IPS-NIHi11 (cell line): ENCODE measurements at places on chromosomes 1 and 21.

GRCh38 chr1:76218888-76219287, 144.3 kb downstream of the ST6GALNAC3 start:
- DNase-seq, result no peak

GRCh38 chr1:221632072-221632471, 109.8 kb downstream of the DUSP10 start:
- DNase-seq, result no peak

- DNase-seq, result no peak
Observed at GRCh38 chr1:232452736-232453440, 177.0 kb downstream of the SIPA1L2 start.

GRCh38 chr1:211928993-211929637, 98.6 kb upstream of the LPGAT1 start:
- DNase-seq, result no peak

DNA sequence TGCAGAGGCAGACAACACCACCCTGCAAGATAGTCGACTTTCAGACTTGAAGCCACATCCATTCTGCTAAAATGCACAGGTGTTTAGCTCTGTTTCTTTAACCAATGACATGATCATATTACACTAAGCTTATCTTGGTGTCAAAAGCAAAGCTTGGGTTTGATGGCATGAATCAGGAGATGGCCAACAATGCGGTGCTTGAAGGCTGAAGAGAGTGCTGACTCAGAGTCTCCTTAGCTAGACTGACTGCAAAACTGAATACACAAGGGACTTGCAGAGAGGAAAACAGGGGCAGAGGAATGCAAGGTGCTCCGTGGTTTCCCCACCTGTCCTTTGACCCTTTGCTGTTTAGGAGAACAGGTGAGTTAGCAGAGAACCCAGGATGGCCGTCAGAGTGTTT, 262.6 kb downstream of the SIPA1L2 start:
- no peak for DNase-seq

DNA sequence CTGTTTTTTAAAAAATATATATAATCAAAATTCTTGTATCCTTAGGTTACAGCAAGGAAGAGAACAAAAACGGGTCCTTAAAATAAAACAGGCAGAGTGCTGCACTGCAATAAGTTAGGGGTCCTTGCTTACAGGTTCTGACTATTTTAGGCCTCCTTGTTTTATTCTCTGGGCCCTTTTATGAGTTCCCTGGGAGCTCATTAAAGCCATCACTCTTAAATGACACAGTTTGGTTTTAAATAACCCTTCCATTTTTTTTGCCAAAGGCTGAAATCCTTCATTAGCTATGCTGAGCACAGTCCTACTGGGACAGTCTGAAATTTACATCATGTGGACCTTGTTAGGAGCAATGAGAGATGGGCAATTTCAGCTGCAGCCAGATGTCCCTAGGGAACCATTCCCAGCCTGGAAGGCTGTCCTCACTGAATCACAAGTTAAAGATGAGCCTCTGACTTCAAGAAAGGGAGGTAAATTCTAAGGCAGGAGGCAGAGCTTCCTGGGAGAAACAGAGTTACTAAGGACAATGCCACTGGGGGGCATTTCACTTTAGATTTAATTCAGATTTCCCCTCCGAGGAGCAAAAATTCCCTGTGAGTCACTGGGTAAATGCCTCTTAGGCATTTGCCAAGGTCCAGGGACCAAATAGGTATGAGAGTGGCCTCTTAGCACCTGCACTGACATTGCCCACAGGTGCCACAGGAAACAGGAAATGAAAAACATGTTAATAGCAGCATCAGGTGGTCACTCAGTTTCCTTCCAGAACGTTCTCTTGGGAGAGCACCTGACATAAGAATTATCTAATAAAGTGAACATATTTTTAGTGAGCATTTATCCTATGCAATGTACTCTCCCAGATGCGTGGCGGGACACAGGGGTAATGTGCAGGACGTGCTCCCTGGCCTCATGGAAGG, 3.8 kb upstream of the MUL1 start:
- no peak for DNase-seq

DNA sequence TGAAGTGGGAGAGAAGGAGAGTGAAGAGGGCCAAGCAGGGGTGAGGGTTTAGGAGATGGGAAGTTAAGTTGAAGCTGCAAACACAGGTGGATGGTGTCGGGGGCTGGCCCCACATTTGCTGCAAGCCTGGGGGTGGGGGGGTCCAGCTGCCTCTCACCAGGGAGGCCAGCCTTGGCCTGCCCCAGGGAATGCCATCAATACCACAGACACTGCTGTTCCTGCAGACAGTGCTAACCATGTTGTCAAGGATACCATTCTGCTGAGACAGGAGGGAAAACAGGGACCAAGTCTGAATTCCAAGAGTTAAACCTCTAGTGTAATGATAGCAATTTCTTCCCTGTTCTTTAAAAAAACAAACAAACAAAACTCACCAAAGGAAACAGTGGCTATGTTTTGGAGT, 8.0 kb downstream of the MECR start:
- DNase-seq, result no peak
